ENCODE measurements at places on chromosomes 6 and 20.

GRCh38 chr20:18802012-18802634, 11.5 kb upstream of the SCP2D1 start:
- DNase-seq = no peak

DNA sequence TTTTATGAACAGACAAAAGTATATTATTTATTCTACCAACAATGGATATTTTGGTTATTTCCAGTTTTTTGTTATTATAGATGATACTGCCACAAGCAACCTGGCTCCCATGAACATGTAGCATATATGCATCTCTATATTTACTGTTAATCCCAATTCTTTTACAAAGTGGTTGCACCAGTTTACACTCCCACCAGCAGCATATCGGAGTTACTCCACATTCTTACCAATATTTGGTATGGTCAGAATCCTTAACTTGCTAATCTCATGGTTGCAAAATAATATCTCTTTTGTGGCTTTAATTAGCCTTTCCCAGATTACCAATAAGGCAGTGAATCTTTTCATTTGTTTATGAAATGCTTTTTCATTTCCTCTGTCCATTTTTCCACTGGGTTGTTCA, 137.6 kb upstream of the CDYL start:
- DNase-seq = no peak

DNA sequence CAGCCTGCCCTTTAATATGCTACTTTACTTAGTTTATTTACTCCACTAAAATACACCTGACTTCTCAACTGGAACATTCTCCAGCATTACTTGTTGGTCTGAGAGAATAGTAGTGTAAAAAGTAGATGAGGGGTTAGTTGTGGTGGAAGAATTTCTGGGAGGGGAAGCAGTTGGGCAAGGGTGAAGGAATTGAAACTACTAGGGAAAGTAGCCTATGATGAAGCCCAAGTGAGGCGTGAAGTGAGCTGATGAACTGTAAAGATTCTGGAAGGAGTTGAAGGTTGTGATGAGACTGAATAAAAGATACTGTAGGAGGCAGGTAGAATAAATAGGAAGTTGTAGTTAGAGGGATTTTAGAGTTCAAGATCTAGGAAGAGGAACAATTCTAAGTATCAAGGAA, 72.5 kb downstream of the ITCH start:
- no peak for DNase-seq

DNA sequence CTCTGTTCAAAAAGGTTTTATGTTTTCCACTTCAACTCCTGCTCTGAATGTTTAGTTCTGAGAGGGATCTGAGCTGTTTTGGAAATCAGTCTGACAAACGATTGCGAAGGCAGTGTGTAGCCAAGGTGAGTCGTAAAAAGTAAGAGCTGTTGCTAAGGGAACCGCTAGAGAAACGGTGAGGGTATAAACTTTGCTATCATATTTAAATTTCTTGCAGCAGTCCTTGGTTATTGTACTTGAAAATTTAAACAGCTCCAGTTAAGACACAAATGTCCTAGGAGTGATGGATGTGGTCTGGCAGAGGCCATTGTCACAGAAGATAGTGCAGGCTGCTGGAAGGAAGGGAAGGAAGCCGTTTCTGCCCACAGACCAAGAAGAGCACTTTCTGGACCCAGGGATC, 64.9 kb upstream of the CITED2 start:
- no peak for DNase-seq

GRCh38 chr6:137223370-137224131, 4.4 kb upstream of the IFNGR1 start:
- DNase-seq = no peak

- DNase-seq = no peak
These were observed 3.1 kb downstream of the PXDC1 start for GRCh38 chr6:3748208-3749066.

GRCh38 chr6:163837691-163838431, 423.3 kb downstream of the QKI start:
- DNase-seq = no peak

- no peak for DNase-seq
These were observed 29.0 kb downstream of the MAP3K5 start for GRCh38 chr6:136763255-136763654.

GRCh38 chr20:33868595-33868994, 57.4 kb downstream of the CHMP4B start:
- DNase-seq = no peak

DNA sequence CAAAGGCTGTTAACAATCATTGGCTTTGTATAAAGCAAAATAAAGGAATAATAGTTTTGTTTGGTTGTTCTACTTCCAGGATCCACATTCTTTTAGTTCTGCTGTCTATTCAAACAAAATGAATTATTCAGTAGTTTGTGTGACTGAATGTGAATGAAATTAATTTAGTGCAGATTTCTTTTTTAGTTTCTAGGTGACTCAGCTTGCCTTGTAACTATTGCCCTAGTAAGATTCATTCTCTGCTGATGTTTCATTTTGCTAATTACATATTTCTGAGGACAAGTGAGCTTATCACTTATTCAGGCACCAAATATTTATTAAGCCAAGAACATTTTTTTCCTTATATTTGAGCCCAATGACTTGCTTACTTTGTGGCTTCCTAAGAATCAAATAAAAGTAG, 46.5 kb upstream of the RIPOR2 start:
- no peak for DNase-seq

DNA sequence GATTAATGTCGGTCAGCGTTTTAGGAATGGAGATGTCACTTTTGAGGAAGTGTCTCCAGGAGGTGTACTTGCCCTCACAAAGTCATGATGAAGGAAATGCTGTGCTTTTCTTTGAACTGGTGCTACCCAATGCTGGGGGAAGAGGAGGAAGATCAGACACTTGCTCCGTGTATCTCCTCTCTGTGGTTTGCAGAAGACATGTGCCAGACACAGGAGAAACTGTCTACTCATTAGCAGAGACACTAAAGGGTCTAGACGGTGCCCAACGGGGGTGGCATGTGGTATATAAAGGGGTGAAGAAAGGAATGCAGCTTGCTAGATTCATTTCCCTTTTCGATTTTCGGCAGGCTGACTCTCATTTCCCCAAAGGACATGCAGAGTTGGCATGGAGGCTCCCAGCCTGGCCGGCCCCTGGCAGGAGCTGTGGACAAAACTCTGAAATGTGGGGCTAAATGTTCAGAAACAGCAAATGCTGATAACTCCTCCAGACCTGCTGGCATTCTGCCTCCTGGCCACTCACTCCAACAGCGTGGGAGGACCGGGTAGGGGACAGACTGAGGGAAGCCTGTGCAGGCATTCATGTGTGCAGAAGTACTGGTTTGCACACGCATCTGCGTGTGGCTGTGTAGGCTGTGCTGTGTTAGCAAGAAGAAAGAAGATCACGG, 59.6 kb upstream of the QKI start:
- DNase-seq = no peak

- DNase-seq = no peak
These were observed 4.9 kb downstream of the ASCC3 start for GRCh38 chr6:100876251-100876650.

- DNase-seq = no peak
These were observed 63.4 kb downstream of the SYNE1 start for GRCh38 chr6:152573762-152574161.

DNA sequence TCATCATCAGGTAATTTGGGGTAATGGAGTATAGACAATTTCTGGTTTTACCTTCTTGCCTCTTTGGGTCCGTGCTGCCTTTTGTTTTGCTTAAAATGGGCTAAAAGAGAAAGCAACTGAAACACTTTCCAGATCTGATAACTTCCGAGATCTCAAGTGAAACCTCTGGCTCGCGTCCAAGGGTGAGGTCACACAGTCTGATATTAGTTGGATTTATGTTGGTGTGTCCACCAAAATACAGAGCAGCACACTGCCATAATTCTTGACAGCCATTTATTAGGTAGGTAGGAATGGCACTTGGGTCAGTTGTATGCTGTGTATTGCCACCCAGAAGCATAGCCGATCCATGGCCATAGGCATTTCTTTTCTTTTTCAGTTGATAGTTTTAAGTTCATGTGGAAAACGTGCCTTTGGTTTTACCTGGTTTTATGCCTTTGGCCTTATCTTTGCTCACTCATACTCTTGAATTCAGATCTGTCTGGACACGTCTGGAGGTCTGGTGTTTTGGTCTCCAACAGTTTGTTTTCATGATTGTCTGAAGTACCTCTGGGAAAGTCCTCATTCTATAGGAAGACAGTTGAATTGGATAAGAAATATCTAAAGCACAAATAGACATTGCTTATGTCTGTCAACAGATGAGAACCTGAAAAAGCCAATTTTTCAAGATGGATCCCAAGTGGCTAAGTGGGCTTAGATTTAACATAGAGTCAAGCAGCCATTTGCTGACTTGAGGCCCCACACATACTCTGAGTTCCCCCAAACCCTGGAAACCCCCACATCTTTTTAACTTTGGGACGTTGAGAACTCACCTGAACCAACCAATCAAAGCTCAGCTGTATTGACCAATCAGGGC, 320.8 kb downstream of the SOX4 start:
- DNase-seq = no peak

GRCh38 chr20:21129861-21130260, 4.0 kb downstream of the KIZ start:
- DNase-seq = no peak

- DNase-seq = no peak
These were observed 86.6 kb upstream of the TOP1 start for GRCh38 chr20:40942006-40942405.

DNA sequence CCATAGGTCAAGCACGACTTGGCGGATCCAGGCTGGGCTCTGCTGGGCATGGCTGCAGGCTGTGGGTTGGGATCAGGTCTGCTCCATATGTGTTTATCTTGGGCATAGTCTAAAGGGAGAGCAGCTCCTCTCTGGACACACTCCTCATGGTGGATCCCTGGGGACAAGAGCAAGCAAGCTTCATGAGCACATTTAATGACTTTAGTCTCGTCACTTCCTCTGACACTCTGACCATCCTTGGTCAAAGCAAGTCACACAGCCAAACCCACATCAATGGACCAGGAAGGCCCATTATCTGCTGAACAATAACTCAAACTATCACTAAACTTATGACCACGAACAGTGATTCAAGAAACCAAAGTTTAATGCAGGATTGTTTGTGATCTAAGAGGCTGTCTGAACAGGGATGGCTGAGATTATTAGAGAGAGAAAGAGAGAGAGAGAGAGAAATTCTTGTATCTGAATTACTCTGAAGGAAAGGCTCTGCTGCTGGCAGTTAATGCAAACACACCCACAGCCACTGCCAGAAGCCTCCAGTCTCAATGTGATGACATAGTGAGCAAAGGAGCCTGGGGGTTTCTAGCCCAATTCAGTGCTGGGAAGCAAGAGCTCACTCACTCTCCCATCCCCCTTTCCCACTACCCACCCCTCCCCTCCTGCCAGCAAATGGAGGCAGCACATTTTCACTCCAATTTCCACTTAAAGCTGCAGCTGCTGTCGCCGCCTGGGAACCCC, 490.2 kb upstream of the SULF2 start:
- DNase-seq = no peak

- no peak for DNase-seq
These were observed 34.9 kb upstream of the SNX9 start for GRCh38 chr6:157788180-157788579.

GRCh38 chr6:83518816-83519480, 6.6 kb downstream of the PRSS35 start:
- DNase-seq = no peak
